ENCODE measurements at places on chromosomes 7 and 10.

GRCh38 chr7:66415659-66416265, 210.6 kb downstream of the TPST1 start:
- DNase-seq, result no peak

GRCh38 chr10:102781921-102782557, 38.3 kb downstream of the WBP1L start:
- DNase-seq, result no peak

DNA sequence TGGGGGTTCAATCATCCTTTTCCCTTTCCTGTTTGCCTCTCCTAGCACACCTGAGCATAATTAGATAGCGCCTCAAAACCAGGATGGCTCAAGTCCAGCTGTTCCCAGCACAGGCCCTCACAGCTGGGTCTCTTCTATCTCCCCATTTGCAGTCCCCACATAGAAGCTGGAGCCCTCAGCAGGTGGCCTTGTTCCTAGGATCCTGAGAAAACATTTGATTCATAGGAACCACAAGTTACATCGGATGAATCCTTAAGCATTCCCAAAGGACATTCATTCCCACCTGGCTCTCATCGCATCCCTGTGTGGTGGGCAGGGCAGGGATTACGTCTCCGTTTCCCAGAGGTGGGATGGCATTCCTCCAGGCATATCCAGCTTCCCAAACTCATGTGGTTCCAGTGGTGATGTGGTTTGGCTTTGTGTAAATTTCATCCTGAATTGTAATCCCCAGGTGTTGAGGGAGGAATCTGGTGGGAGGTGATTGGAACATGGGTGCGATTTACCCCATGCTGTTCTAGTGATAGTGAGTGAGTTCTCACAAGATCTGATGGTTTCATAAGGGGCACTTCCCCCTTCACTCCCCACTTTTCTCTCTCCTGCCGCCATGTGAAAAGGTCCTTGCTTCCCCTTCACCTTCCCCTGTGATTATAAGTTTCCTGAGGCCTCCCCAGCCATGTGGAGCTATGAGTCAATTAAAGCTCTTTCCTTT, 49.8 kb upstream of the LEP start:
- DNase-seq, result no peak

DNA sequence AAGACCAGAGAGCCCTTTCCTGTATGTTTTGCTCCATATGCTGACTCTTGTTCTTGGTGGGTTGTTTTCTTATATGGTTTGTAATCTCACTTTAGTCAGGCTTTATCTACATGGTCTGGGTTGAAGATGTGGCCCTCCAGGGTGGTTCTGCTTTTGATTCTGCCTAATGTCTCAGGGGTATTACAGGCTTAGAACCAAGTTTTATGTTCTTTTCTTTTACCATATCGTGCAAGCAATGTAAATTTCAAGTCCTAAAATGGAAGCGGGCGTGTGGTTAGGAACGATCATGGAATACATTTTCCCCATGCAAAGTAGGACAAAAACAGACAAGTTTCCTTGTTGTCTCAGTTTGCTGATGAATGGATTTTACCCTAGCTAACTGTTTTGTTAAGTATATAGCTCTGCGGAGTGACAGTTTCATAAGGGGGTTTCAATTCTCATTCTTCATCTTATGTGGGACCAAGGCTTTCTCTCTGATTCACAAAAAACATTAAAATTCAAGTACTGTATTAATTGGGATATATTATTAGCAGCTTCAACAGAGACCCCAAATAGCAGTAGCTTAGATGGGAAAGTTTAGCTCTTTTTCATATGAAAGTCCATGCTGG, 58.7 kb downstream of the MTURN start:
- no peak for DNase-seq

- DNase-seq, result no peak
Observed at GRCh38 chr7:12103948-12104347, 107.1 kb upstream of the TMEM106B start.

DNA sequence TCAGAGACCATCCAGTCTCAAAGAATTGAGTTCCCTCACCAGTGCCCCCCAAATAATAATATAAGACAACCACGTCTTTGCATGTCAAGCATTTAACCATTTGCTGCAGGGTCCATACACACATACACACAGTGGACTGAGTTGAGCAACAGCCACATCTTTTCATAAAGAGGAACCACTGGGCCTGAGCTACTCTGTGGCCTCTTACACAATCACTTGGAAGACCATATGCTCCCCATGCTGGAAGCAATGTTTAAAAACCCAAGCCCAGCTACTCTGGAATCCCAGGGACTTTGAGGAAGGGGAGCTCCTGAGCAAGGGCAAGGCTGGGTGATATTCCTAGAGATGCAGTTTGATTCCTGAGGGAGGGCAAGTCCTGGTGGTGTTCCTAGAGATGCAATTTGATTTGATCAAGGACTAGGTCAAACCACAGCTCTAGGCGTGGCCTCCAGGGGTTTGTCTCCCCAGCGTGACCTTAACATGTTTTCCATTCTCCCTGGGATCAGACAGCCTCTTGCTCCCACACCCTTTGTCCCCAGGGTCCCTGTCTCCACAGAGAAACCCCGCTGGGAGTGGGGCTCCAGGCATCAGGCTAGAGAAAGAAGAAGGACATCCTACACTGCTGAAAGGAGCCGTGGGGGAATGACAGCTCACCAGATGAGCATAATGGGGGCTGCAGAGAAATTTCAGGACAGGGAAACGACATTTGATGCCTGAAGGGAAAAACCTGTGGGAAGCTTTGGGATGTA, 376.2 kb upstream of the MGMT start:
- no peak for DNase-seq

- DNase-seq, result no peak
Observed at GRCh38 chr10:62514079-62514693, 140.0 kb downstream of the ZNF365 start.

- no peak for DNase-seq
Observed at GRCh38 chr10:95394161-95394880, 103.5 kb upstream of the PDLIM1 start.

DNA sequence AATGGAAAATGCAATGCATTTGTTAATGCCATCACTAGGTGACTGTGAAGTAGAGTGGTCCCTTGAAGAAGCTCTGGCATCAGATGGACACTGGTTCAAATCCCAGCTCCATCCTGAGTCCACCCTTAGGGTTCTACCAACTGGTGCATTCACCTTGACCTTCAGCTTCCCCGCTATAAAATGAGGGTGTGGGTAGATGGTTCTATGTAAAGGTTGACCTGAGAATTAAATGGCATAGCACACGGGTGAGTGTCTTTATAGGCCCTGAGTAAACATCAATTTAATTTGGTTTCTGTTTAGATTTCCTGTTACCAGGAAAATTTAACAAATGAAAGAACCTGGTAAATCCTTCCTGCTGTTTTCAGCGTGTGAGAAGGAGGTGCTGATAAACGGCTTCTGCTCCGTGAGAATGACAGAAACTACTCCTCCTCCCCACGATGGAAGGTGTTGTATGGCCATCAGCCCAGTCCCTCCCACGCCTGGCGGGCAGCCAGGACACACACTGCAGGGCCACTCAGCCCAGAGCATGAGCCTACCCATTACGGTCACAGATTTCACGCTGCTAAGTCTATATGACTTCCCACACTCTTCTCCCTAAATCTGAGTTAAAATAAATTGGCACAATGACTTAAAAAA, 210.1 kb downstream of the TNS3 start:
- DNase-seq, result no peak
